ENCODE measurements at places on chromosomes 4 and X.
A peak's percentile ranks its signal among the peaks of the same experiment; 100 is the strongest.

DNA sequence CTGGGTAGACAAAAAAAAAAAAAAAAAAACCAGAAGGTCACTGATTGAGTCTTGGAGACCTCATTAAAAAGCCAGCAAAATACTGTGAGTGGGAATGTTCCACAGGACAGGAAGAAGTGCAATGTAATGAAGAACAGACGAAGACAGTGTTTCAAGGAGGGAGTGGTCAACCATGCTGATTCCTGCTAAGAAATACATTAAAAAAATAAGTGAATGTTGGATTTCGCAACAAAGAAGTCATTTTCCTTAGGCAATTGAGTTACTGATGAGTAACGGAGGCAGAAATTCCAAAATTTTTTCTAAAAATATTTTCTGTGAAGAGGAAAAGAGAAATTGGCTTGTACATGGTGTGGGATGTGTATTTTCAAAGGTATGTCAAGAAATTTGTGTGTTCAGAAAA, 94.3 kb upstream of the FAM47B start:
- no peak for DNase-seq

DNA sequence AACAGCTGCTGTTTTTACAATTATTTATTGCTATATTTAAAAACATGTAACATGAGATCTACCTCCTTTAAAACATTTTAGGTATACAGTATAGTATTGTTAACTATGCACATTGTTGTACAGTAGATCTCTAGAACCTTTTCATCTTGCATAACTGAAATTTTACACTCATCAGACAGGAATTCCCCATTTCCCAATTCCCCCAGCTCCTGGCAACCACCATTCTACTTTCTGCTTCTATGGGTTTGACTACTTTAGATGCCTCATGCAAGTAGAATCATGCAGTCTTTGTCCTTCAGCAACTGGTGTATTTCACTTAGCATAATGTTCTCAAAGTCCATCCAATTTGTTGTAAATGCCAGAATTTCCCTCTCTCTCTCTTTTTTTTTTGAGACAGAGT, 9.7 kb upstream of the LSM6 start:
- no peak for DNase-seq

DNA sequence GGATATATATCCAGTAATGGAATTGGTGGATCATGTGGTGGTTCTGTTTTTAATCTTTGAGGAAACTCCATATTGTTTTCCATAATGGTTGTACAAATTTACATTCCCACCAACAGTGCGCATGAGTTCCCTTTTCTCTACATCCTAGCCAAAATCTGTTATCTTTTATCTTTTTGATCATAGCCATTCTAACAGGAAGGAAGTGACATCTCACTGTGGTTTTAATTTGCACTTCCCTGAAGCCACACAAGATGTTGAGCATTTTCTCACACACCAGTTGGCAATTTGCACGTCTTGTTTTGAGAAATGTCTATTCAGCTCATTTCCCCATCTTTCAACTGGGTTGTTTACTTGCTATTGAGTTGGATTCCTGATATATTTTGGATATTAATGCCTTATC, 194.9 kb downstream of the CBLL2 start:
- no peak for DNase-seq

DNA sequence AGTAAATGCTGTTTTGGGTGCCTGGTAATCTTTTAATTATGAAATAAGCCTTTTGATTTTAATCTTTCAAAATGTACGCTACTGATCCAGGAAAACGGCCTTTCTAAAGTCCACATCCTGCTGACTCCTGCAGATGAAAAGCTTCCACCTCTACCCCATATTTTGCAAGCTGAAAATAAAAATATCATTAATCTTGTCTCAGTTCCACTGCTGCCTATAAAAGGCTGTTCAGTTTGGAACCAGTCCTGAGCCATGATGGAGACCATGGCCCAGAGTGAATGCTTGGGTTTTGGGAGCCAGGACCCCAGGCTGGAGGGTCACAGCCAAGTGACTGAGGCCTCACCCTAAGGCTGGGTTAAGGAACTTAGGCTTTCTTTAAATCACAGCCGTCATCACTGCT, 110.8 kb downstream of the AFF1 start:
- DNase-seq: no peak

DNA sequence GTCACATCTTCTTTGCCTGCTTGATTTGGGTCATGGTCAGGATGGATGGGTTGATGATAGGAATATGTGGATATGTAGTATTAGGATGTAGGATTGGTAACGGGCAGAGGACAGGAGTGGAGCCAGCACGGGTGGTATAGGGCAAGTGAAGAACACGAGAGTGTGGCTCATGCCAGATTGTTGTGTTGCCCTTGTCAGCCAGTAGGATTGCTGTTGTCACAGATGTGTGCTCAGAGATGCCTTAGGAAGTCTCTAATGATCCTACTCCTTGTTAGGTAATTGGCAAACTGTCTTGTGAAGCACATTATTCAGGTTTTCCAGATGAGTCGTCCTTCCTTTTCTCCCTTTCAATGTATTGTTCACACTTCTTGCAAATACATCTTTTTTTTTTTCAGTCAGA, 5.5 kb downstream of the ATP10D start:
- peak; percentile 17 for DNase-seq
